Right lung (tissue), 10 donors: ENCODE measurements at places on chromosomes 6 and 20. TPM values are rescaled to one million over a fixed set of nuclear protein-coding genes. Genes with fewer than 3 reads are reported as not detected.

The HSF2 gene
- polyA plus RNA-seq = 38.4 TPM

GRCh38 chr6:3351829-3352524 is 93.2 kb downstream of the PSMG4 start:
- DNase-seq = no peak

The BPI gene
- 0.87 TPM for polyA plus RNA-seq

The GINM1 gene
- 58.7 TPM for polyA plus RNA-seq

DNA sequence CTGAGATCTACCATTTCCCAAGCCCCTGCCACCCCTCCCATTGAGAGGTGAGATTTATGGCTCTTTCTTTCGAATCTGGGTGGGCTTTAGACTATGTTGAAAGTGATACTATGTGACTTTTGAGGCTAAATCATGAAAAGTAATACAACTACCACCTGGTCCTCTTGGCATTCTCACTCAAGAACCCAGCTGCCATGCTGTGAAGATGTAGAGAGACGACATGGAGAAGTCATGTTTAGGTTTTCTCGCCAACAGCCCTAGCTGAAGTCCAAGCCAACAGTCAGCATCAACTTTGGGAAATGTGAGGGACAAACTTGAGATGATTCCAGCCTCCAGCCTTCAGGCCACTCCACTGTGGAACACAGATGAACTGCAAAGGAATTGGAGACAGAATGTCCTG is 108.7 kb downstream of the SCP2D1 start:
- DNase-seq = no peak

- DNase-seq = peak; percentile 49
Observed at GRCh38 chr6:292506-293192, 362 bp downstream of the DUSP22 start.

DNA sequence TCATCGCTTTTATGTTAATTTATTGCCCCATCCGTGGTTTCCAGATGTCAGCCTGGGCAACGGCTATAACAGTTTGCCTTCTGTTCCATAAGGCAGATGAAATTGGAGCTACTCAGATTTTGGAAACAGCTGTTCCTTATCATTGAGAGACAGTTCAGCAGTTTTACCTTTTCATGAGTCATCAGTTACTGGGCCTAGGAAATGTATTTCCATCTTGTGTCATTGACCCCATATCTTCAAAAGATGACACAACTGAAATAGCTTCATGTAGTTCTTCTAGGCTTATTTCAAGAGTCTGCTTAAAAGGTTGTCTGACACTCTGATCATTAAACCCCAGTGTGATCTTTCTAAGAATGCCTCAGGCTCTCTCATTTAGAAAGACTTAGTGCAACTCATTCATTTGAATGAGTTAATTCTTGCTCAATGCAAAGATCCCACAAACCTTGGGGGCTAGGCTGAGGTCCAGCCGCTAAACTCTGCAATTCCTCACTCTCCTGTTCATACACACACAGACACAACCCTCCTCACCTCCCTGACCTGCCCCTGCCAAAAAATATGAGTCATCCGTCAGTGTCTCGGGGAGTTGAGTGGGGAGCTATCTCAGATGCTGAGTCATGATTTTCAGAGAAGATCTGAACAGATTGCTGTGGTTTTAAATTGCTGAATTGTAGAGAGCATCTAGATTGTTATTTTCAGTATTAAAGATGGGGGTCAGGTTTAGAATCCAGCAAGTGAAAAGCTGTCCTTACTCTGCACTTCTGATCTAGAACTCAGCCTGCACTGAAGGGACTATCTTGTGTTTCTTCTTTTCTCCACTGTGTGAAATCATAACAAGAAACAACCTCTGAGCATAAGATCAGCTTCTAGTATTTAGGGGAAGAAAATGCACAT is 61.8 kb downstream of the RPP40 start:
- no peak for DNase-seq

- no peak for DNase-seq
Observed at GRCh38 chr6:72522735-72523141, 99.1 kb upstream of the KCNQ5 start.
